ENCODE measurements at places on chromosomes 7 and 10.

DNA sequence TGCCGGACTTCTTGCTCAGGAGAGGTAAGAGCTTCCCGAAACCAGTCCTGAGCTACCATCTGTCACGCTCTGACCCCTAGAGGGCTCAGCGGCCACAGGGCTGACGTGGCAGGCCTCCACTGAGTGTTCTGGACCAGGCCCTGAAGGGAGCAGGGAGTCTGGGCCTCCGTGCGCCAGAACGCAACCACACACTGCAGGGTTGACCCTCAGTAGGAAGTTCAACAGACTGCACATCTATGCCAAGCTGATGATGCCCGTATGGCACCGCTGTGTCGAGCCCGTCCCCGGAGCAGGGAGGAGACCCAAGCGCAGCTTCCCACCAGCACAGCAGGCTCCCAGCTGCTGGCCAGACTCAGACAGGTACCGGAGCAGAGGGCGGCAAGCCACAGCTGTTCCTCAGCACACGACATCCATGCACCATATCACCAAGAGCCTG is 39.2 kb downstream of the CAMK2B start:
- DNase-seq = no peak

- no peak for DNase-seq
Observed at GRCh38 chr10:1264001-1264400, 207.8 kb downstream of the WDR37 start.

DNA sequence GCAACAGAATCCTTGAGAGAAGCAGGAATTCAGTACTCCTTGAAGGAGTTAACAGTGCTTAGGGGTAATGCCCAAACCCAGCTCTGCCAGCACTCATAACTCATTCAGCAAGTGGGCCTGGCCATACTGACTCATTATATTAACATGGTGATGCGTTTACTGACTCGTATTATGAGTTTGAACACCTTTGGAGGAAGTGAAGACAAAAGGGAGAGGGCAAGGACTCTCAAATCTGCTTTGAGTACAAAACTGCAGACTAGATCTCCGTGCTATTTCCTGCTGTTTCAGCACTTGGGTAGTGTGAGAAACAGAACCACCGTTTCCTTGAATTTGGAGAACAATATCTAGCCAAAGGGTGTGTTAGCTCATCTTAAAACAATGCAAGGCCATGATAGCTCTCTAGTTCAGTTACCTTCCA is 30.8 kb downstream of the SLC16A9 start:
- no peak for DNase-seq

GRCh38 chr10:102508506-102508905 is 4.7 kb downstream of the SUFU start:
- DNase-seq = no peak

DNA sequence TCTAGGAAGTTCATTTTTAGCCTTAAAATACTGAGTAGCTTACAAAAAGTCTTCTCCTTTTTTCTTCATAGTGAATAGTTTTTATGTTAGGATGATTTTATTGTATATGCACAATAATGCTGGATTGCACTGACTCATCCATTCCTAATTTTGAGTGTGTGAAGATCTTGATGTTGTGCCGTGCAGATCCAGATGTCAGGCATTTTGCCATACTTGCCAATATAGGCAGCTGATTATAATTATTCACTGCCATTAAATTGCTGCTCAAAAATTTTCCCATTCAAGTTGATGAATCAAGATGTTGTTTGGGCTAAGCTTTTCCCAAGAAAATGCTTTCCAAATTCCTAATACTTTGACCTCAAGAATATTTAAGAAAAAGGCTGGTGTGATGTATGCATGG is 218.3 kb downstream of the AHR start:
- DNase-seq = no peak

DNA sequence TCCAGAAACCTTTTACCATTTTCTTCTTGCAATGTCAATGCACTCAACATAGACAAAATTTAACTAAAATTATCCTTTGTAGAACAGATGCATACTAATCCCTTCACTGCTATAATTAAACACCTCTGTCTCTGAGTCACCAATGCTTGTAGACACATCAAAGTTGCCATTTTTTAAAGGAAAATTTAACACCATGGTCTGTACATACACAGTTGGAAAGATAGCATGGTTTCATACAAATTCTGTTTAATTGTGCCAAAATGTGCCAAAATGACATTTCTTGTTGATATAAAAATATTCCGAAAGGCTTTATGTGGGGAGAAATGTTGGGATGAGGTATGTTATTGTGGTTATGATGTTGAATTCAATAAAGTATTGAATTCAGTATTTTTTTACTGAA is 125.8 kb downstream of the NEUROD6 start:
- no peak for DNase-seq

GRCh38 chr7:50631639-50632038 is 66.4 kb upstream of the DDC start:
- DNase-seq = no peak

- no peak for DNase-seq
Observed at GRCh38 chr10:79482304-79482703, 30.0 kb upstream of the EIF5AL1 start.

DNA sequence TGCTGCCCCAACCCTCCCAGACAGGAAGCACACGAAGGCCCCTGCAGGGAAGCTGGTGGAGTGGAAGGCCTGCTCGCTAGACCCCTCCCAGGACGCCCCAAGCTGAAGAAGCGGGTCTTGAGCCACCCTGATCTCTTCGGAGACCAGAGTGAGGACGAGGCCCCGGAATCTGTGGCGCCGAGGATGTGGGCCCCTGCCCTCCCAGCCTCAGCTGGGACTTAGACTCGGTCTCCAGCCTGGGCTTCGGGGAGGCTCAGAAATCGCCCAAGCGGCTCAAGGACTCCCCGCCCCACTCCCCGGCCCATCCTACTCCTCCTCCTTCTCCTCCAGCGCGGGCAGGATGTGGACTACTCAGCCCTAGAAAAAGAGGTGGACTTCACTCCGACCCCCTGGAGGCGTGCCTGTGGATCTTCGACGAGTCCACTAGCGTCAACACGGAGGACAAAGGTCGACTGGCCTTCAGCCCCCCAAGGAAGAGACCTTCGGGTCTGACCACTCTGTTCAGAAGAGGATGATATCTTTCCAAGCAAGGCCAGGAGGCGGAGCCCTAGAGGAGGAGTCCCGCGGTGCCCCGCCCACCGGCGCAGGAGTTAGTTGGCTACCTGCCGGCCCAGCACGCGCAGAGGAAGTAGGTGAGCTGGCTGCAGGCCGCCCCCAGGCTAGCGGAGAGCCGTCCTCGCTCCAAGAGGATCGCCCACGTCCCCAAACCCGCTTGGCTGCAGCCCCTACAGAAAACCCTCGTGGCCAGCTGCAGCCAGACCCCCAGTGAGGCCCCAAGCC is 21.9 kb upstream of the LANCL2 start:
- DNase-seq = no peak

GRCh38 chr7:1862560-1862959 is 192.5 kb downstream of the ELFN1 start:
- DNase-seq = no peak

DNA sequence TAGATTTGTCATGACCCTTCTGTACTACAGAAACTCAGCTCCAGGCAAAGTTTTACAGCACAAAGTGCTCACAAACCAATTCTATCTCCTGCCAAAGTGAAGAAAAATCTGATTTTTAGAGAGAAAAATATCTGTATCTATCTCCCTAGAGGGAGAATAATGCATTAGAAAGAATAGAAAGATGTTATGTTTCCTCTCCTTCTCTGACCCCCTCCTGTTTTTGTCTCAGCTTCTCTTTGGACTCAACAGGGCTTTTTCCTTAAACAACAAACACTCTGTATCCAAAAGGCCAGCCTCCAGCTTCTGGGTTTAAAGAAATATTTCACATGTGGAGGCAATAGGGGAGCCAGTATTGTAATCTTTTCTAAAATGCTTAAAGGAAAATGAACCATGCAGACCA is 627.4 kb downstream of the REEP3 start:
- no peak for DNase-seq

DNA sequence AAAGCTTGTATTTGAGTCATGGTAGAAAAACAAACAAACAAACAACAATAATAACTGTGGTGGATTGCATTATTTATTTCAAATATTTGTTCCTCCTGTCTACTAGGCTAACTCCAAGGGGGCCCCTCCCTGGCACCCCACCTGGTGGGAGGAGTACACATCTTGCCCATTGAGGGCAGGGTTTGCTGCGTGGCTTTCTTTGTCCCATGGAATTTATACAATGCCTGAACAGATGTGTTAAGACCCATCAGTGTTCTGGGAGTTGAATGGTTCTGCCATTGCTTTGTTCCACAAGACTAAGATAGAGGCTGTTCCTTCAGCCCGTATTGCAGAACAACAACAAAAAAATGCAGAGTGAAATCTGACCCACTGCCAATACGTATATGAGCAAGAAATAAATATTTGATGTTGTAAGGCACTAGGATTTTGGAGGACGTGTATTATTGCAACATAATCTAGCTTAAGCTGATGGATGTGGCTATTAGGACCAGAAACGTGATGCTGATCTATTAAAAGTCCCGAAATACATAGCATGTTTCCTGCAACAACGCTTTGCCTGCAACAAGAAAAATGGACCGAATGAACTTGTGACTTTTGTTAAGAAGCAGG is 119.1 kb upstream of the JCAD start:
- no peak for DNase-seq

- no peak for DNase-seq
Observed at GRCh38 chr10:35089611-35090161, 455 bp downstream of the CUL2 start.

DNA sequence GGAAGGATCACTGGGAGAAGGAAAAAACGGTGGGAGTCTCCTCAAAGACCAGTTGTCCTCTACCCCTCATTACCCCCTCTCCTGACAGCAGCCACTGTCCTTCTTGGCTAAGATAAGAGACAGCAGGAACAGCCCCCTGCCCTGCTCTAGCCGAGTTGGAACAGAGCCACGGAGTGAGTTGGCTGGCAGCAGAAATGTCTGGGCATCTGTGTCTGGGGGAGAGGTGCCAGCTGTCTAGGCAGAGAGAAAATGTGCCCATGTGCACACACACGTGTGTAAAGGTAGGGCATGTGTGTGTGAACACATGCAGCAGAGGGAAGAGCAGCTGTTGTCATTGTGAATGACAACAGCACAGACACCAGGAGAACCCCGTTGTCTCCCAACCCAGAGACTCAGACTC is 9.4 kb upstream of the HILPDA start:
- DNase-seq = no peak

DNA sequence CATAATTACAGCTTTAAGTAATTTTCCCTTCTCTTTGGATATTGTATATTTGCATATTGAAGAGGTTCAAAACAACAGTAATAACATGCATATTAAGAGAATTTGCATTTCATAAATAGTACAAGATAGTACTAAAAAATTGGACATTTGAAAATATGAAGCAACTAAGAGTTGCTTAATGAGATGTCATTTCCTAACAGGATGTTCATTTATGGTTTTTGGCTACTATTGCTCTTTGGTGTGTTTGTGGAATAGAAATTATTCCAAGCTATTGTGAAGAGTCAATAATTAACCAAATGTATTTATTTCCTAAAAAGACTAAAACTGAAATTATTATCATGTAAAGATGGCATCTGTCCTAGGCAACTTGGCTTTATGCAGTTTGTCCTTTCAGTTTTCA is 4.1 kb upstream of the SGCE start:
- DNase-seq = no peak

- no peak for DNase-seq
Observed at GRCh38 chr7:88523645-88524044, 217.0 kb upstream of the STEAP4 start.

GRCh38 chr7:133020496-133020895 is 61.4 kb downstream of the CHCHD3 start:
- no peak for DNase-seq

- DNase-seq = no peak
Observed at GRCh38 chr10:24821986-24822385, 98.3 kb upstream of the ARHGAP21 start.

- no peak for DNase-seq
Observed at GRCh38 chr7:112448381-112448780, 1.9 kb upstream of the IFRD1 start.

- no peak for DNase-seq
Observed at GRCh38 chr7:158995514-158995913, 139.2 kb downstream of the DYNC2I1 start.

DNA sequence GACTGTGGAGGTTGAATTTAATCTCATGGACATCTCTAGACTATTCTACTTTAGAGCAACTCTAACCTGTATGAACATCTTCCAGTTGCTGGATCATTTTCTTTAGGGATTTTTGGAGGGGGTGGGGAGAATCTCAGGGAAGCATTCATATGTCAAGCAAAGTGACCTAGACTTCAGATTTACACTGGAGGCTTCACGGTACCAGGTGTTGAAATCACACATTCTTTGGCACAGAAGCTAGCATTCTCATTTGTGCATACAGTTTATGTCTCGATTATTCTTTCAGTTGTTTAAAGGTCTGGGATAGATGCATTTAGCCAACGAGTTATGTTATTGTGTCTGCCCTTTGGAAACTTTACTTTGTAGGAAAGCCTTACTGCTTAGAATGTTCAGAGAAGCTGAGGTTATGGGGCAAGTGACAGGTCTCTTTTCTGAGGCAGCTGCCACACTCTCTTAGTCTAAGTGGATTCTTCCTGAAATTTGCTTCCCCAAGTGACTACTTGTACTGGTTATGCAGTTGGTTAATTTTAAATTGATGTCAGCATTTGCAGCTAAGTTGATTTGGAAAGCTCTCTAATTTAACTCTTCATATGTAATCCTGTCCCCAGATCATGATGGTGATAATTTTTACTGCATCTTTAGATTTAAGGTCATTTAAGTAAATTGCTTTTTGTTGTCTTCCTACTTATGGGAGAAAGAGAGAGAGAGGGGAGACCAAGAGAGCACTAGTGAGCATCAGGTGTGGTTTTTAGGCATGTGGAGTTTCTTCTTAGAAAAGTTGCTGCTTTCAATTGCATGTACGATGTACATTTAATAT is 153.8 kb downstream of the PRKG1 start:
- DNase-seq = no peak

- DNase-seq = no peak
Observed at GRCh38 chr7:756928-757560, 30.0 kb upstream of the PRKAR1B start.

DNA sequence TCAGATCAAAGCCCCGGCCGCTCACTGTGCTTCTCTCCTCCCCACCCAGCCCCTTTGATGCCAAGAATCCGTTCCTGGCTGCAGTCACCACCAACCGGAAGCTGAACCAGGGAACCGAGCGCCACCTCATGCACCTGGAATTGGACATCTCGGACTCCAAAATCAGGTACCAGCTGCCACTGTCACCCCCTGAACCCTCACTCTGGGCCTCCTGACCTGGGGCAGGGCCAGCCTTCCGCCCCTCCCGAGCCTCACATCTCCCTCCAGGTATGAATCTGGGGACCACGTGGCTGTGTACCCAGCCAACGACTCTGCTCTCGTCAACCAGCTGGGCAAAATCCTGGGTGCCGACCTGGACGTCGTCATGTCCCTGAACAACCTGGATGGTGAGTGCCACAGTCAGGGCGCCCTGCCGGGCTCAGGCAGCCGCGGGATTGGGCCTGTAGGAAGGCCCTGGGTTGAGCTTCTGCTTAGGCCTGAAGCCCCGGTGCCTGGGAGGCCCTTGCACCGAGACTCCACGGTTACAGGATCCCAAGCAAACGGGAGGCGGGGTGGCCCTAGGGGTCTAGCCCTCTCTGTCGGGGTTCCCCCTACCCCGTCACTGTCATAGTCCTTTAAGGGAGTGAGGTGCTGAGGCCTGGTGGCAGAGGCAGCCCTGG is 10.8 kb downstream of the TMEM120A start:
- DNase-seq = no peak

Measured in amygdala (tissue), 56 donors.